ENCODE measurements at places on chromosomes 12 and 14.

- DNase-seq: peak; percentile 73
Observed at GRCh38 chr12:51441583-51441982, 17.0 kb downstream of the SLC4A8 start.

DNA sequence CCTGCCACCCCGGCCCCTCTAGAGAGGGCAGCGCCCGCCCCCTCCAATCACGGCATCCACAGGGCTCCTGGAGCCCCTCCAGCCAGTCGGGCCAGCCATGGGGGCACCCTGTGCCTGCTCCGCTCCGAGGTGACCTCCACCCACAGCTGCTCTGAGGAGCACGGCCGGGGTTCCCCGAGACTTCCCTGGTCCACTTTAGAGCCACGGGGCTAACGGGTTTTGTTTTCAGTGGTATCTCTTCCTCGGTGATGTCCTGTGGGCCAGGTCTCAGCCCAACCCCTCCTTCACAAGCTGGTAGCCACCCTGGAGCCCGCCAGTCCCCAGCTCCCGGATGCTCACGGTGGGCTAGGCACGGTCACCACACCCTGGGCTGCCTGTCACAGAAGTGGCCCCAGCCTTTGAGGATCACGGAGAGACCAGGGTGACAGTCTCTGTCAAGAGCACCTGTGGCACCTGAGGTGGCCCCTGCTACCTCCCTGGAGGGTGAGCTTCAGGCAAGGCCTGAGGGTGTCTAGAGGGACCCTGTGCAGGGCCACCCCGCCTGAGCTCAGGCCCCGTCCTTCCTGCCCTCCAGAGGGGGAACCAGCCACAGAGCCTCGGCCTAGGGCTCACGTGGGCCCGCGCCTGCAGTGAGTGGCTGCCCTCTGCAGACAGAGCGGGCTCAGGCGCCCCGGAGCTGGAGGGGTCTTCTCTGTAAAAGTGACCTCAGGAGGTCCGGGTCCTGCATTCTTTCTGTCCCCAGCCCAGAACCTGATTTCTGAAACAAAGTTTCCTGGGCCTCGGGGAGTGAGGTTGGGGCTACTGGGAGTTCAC, 146.0 kb upstream of the C14orf180 start:
- DNase-seq: no peak

DNA sequence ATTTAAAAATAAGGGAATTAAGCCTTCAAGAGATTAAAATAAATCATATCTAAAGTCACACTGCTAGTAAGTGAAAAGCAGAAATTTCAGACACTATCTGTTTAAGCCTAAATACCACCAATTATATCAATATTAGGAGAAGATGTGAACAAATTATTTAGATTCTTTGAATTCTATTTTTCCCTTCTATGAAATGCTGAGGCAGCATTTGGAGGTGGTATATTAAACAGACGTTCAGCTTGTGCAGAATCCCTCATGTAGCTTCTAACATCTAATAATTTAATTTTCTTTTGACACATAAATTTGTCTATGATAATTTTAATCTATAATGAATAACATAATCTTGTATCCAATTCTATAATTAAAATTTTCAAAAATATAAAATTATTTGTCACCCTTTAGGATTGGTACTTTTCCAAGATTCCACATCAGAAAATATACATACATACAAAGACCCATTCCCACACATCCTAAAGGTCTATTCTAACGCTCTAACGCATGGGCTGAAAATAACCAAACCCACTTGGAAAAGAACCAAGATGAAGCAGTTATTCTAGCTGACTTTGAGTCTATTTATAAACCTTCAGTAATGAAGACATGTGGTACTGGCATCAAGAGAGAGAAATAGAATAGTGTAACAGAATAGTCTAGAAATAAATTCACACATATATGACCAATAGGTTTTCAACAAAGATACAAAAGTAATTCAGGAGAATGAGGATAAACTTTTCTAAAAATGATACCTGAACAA, 751.8 kb downstream of the GALC start:
- DNase-seq: no peak

DNA sequence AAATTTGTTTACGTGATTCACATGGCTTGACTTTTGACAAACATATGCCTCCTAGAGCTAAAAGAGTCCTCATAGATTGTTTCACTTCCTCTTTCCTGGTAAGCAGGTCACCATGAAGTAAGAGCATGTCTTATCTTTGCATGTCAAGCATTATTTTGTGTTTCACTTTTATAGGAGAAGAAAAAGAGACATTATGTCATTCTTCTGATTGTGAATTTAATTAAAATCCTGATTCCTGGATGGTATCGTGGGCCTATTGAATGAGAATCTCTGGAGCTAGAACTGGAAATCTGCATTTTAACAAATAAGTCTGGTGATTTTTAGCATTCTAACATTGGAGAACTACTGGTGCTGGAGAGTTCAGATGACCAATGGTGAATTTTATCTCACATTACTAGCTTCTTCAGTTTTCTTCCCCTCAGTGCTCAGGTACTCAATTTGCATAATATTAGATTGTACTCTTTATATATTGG, 218.6 kb upstream of the ATP2B1 start:
- no peak for DNase-seq

GRCh38 chr14:77212097-77212870, 30.7 kb downstream of the TMEM63C start:
- no peak for DNase-seq

DNA sequence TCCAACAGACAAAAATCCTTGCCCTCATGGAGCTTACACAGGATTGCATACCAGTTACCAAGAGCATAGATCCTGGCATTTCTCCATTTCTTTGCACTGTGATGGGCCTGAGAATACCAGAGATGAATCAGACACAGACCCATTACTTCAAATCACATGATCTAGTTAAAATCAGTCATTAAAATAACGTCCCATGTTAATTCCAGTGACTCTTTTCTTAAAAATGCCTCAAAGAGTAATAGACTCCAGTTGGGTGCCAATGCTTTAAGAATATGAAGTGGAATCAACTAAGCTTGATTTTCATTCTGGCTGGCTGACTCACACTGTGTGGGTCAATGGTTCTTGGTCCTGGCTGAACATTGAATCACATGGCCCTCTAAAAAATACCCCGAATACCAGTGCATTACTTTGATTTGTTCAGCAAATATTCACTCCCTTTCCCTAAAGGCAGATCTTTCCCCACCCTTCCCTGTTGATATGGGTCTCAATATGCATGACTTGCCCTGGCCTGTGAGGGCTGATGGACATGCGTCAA, 11.0 kb downstream of the ASB2 start:
- no peak for DNase-seq

DNA sequence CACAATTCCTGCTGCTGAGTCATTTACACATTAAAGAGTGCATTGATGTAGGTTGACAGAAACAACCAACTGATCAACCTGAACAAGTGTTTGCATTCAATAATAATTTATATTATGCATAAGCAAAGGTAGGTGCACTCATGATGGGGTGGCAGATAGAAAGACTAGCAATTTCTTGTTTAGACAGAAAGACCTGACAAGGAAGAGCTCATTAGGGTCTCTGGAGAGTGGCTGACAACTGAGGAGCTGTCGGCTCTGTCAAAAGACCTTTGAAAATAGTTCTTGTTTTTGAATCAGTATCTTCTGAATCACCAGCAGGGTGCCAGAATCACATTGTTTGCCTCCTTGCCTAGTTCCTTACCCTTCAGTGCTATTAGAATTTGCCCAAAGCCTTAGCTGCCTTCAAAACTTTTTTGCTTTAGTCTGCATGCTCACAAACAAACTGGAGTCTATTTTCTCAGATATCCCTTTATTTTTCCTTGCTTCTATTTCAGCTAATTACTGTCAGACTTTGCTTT, 234.7 kb downstream of the BTG1 start:
- no peak for DNase-seq

Data from occipital lobe (tissue), 3 donors.